Caco-2 (cell line): ENCODE measurements at places on chromosomes 1 and 21. TPM values are rescaled to one million over a fixed set of nuclear protein-coding genes. Genes with fewer than 3 reads are reported as not detected.

DNA sequence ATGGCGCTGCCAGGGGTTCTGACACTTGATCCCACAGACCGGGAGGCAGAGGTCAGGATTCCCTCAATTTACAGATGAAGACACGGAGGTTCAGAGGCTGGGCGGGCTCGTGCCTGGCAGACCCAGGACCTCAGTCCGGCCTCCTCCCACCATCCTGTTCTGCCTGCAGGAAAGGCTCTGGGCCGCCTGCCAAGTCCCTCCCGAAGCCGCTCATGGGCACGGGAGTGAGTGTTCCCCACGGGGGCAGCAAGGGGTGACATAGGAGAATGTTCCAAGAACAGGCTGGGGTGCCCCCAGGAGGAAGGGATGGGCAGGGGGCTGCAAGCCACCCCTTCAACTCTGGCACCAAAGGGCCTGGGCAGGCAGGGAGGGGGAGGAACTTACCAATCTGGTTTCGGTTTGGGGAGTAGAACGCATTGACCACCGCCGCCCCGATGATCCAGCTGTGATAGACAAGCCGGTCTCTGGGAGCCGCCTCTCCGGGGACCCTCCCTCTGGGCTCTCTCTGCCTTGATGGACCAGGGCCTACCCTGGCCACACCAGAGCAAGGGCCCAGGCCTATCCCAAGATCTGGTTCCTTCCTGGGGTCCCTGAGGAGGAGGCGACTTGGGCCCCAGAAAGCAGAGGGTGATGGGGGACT lies 7.5 kb downstream of the PRXL2B start:
- DNase-seq: no peak

DNA sequence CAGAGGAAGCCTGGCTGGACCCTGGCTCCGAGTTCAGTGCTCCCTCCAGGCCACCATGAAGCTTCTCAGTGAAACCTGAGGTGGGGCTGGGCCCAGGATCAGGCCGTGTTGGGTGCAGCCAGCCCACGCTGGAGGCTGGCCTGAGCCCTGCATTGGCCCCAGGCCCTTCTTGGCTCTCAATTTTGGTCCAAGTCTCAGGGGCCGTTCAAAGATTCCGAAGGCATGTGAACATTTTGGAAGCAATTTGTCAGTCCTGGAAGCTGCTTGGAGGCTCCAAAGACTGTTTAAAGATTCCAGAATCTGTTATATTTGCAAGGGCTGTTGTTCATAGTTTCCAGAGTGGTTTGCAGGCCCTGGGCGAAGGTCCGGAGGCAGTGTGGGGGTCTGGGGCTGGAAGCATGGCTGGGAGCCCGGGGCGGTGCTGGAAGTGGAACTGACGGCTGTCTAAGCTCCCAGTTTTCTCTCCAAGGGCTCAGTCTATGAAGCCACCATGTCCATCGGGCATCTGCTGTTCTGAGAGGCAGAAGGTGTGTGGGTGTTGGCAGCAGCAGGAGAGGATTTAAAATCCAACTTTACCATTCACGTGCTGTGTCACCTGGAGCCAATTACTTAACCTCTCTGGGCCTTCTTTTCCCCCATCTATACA lies 104.9 kb downstream of the EPHB2 start:
- no peak for DNase-seq

- DNase-seq: peak; percentile 63
These were observed 27.3 kb downstream of the GPR157 start for GRCh38 chr1:9101510-9102146.

DNA sequence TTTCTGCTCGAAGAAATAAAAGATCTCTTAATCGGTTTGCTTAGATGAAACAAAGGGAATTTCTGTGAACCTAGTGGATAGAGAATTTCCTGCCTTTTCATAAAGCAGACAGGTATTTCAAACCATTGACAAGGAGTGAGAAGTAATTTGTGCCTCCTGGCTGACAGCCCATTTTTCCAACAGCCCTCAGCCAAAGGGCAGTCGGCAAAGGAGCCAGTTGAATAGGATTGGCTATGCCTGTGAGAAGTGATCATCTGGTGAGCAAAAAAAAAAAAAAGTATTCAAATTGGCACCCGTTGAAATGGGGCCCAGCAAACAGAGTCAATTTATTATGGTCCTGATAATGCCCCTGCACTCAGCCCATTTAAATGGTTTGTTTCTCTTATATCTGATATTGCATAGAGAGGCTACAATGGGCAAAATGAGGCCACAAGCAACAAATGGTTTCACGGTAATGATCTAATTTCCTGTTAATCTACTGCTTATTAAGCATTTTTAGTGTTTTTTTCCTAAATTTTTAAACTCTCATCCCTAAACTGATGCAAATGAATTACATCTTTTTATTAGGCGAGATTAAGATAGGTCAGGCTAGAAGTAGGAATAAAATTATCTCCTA lies 477.5 kb downstream of the NUF2 start:
- no peak for DNase-seq

DNA sequence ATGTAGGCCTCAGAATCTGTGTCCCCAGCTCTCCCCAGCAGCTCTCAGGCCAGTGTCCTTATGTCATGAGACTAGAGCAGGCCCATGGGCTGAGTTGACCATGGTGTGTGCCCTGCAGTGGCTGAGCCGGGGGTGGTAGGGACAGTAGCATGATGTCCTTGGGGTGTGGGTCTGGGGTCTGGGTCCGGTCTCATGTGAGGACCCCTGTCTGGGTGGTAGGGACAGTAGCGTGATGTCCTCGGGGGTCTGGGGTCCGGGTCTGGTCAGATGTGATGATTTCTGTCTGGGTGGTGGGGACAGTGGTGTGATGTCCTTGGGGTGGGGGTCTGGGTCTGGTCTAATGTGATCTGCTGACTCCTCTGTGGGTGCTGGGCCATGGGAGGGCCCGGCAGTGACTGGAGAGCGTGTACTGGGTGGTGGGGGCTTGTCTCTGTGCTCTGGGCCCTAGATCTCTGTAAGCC lies 64.5 kb downstream of the OBSCN start:
- DNase-seq: no peak

DNA sequence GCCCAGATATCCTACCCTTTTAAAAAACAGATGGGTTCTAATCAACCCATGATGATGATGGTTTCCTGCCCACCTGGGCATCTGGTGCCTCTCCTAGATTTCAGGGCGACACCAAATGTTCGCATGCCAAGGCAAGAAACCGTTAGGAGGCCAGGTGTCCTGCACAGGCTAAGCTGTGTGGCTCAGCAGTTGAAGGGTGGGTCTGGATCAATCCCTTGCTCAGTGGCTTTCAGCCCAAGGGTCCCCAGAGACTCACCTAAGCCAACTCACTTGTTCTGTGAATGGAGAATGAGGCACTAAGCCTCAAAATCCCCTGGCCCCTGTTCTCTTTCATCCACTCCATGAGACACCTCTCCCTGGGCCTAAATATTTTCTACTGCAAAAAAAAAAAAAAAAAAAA lies 169.1 kb upstream of the EDN2 start:
- DNase-seq: no peak

- DNase-seq: no peak
These were observed 26.2 kb upstream of the NGF start for GRCh38 chr1:115364046-115364779.

DNA sequence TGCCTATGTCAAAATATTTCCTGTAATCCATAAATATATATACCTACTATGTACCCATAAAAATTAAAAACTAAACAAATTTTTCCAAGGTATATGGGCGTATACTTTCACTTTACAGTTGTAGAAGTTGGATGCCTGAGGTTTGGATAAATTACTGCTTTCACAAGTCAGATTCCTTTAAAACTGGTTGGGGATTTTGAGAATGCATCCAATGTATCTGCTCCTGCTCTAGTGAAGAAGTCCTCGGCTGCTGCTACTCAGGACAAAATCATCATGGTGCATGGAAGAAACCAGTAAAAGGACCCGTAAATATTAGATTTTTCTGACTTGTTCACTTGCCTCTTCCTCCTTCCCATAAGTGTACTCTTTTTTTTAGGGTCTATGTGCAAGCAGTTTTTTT lies 841.1 kb downstream of the USP25 start:
- DNase-seq: no peak

GRCh38 chr1:234956821-234957329 lies 171.8 kb downstream of the TOMM20 start:
- peak; percentile 79 for DNase-seq

The CNST gene
- total RNA-seq: 14.8 and 15.3 TPM in 2 replicates

The ADAMTS4 gene
- total RNA-seq: 0.23 and 0.32 TPM in 2 replicates

The SAMSN1 gene
- total RNA-seq: not detected in 2 replicates

The LCA5L gene
- total RNA-seq: 0.44 and 0.61 TPM in 2 replicates
